NCI-H187 treated with DMSO at 0.1 percent for 48 hours (cell line): ENCODE measurements at places on chromosomes 3 and 15.

GRCh38 chr15:58522391-58522790 lies 90.6 kb downstream of the LIPC start:
- no peak for DNase-seq

DNA sequence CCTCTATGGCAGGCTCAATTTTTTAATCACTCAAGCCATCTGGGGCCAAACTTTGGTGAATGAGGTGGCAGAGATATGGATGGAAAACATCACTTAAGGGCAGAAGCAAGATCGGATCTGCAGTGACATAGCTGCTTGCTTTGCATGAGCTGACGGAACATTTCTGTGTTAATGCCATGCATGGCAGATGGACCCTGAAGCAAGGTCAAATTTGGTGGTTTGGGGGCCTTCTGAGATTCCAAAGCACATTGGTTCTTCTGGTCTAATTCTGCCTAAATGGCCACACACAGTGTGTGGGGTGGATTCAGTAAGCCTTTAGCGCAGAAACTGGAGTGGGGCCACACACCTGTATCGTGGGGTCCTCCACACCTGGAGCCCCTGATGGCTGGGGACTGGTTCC lies 38.3 kb upstream of the BCL2L10 start:
- no peak for DNase-seq

DNA sequence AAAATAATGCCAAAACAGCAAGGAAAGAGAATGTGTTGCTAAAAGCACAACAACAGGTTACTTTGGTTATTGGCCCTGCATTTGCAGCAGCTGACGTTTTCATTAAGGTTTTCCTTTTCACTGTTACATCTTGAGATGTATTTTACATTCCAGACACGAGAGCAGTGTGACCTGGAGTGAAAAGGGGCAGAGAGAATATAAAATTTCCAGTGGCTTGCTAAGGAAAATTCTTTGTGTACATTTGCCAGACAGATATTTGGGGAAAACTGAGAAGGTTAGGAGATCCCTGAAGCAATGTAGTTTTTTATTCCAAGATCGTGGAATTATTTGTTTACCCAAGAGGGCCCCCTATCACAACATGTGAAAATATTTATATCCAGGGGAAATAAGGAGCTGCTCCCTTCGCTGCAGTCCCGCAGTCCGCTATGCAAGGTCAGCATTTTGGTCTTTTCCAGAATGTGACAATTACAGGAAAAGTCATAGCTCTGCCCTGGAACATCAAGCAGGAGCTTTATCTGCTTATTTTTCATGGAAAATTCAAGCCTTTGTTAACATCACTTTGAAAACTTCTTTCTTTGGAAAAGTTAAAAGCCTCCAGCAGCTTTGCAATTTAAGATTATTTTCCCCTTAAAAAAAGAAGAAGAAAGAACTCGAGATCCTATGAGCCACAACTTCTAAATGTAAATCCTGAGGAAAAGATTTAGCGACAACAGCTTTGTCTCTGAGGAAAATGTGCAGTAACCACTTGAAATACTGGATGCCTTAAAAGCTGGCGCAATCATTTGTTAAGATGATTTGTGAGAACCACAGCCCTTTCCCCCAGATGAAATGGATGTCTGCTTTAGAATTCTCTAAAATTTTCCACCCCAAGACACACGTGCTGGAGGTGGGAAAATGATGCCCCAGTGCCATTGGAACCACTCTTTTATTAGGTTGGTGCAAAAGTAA lies 256.4 kb upstream of the TPM1 start:
- no peak for DNase-seq

GRCh38 chr3:134332344-134332743 lies 41.9 kb downstream of the AMOTL2 start:
- no peak for DNase-seq

DNA sequence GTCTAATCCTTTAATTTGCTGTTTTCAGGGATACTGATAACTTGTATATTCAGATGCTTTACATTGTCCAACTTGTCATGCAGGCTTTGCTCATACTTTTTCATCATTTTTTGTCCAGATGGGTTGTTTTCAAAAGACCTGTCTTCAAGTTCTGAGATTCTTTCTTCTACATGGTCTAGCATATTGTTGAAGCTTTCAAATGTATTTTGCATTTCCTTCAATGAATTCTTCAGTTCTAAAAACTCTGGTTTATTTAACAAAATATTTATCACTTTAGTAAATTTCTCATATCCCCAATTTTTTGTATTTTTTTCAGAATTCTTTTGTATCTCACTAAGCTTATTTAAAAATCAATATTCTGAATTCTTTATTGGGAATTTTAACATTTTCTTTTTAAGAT lies 388.3 kb upstream of the IL12A start:
- DNase-seq = no peak

GRCh38 chr15:54091651-54092050 lies 113.4 kb downstream of the UNC13C start:
- no peak for DNase-seq

GRCh38 chr3:11724615-11725339 lies 81.1 kb upstream of the VGLL4 start:
- DNase-seq = no peak

- DNase-seq = no peak
Measured at GRCh38 chr3:72408983-72409779, 439.1 kb downstream of the SHQ1 start.

DNA sequence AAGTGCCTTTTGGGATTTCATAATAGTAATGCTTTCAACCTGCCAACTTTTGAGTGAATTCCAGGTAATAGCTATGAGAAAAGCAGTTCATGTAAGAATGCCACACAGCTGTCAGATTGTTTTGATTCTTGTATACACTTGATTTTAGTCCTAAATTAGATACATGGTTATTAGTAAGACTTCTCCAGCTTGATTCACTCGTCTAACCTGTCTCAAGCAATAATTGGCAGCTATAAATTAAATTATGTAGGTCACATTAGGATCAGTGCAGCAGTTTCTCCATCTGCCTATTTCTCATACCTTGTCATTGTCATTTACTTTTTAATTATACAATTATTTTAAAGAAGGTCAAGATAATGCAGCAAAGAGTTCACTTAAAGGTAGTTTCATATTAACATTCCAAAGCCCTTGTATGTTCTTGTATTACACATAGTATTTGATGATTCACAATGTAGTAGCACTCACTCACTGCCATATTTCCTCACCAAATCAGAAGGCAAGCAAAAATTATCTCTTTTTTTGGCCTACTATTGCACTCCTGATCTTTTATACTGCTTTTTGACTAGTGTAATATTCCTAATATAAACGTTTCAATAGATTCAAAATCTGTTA lies 10.9 kb upstream of the CRYBG3 start:
- no peak for DNase-seq

GRCh38 chr15:92049290-92049989 lies 195.9 kb downstream of the SLCO3A1 start:
- no peak for DNase-seq

DNA sequence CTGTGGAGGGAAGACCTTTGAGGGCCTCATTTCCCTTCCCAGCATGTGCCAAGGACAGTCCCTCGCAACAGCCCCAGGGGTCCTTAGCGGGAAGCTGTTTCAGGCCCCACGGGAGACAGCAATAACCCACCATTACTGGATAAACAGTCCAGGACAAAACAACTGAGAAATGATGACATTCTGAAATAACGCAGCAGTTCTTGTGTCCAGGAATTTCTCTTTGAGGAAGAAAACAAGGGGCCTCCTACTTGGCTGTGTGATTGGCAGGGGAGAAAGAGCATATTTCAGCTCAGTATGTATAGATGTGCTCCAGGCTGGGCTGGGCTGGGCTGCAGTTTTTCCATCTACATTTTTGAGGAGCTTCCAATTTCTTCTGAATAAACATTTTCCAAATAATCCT lies 82.2 kb upstream of the THBS1 start:
- DNase-seq = no peak

DNA sequence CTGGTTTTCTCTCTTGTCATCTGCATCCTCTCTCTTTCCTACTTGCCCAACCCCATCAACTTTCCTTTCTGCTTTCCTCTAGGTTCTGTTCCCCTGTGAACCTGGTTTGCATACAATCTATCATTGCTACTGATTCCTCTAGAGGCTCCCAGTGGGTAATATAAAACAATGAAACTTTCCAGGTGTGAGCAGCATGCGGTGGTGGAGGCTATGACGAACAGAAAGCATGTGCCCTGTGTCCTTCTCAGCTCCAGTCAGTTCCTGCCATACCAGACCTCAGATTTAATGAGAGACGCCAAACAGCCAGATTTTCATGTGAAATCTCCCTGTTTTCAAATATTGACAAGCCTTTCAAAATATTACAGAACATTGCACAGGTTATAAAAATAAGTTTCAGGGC lies 3.5 kb upstream of the ACAP2 start:
- no peak for DNase-seq

DNA sequence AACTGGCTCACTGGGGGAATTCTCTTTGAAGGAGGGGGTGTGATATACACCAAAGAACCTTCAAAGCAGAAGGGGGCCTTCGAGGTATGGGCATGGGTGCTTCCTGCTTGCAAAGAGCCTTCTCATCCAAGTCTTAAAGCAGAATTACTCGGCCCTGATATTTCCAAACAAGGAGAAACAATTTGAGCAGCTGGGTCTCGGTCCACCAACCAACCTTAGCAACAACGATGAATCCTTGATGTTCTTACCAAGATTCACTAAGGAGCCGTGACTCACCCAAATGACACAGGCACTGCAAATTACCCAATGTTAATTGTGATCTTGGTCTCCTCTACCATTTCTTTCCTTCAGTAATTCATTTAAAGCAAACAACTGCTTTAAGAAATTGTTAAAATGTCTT lies 7.7 kb downstream of the HOMER2 start:
- no peak for DNase-seq

- no peak for DNase-seq
Measured at GRCh38 chr3:17141699-17142098, 256.9 kb downstream of the PLCL2 start.

GRCh38 chr3:105876780-105877327 lies 8.0 kb upstream of the CBLB start:
- DNase-seq = no peak

DNA sequence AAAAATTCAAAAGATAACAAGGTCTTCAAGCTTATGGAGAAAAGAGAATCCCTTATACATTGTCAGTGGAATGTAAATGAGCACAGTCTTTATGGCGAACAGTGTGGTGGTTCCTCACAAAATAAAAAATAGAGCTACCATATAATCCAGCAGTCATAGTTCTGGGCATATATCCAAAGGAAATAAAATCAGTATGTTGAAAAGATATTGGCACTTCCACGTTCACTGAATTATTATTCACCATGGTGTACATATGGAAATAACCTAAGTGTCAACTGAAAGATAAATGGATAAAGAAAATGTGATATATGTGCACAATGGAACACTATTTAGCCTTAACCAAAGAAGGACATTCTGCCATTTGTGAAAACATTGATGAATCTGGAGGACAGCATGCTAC lies 1161.2 kb downstream of the ROBO2 start:
- DNase-seq = no peak

GRCh38 chr3:5709714-5710113 lies 522.2 kb downstream of the EDEM1 start:
- DNase-seq = no peak

DNA sequence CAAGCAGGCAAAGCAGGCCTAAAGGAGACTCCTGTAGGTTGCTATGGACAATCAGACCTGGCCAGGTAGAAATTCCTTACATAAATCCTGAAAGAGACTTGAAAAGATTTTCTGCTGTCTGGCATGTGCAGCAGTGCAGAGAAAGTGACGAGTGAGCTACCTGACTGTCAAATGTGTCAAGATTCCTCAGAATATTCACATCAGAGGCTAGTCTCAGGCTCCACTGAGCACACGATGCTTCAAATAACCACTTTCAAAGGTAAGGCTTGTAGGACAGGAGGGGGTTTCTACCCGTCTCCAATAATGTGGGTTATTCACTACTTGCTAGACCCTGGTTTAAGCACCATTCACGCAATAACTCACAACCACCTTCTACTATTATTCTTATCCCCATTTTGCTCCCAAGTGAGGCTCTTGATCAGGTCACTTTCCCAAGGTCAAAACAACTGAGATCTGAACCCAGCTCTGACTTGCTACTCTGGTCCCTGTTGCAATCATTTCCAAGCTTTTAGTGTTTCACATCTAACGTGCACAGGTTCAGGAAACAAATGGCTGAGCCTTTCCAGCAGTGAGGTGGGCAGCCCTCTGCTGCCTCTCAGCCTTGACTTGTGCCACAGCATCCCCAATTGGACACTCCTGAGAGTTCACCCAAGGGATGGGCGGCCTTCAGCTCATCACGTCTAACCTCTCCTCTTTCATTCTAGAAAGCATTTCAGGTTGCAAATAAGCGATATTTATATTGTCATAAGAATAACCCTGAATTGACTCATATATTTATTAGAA lies 329.9 kb upstream of the WNT5A start:
- no peak for DNase-seq

- DNase-seq = no peak
Measured at GRCh38 chr15:74053517-74053916, 28.8 kb downstream of the GOLGA6A start.

DNA sequence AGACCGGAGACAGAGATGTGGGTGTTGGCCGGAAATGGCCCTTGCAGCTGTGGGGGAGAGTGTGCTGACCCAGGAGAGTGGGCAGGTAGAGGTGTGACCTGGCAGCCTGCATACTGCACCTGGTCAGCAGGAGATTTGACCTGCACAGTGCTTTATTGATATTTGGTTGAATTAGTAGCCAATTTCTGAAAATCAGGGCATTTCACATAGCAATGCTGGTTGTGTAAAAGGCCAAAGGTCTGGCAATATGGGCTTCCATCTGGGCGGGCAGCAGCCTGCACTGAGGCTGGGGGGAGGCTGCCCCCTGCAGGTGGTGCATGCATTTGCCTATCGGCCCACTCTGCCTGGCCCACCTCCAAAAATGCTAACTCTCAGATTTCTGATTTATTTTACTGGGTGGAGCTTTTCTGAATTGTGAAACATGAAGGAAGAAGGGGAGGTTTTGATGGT lies 9.4 kb upstream of the MGLL start:
- DNase-seq = no peak

DNA sequence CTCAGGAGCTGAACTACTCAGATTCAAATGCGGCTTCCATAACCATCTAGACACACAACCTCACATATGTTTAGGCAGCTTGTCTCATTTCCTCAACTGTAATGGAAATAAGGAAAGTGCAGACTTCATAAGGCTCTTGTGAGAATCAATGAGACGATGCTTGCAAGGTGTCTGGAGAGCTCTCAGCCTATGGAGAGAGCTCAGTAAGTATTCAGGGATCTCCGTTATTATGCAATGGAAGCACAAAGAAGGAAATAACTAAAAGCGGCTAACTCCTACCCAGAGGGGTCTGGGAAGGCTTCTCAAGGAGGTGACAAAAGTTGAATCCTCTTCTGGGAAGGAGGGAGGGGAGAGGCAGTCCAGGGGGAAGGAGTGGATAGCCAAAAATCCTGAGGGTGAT lies 50.1 kb upstream of the LIPC start:
- DNase-seq = no peak

DNA sequence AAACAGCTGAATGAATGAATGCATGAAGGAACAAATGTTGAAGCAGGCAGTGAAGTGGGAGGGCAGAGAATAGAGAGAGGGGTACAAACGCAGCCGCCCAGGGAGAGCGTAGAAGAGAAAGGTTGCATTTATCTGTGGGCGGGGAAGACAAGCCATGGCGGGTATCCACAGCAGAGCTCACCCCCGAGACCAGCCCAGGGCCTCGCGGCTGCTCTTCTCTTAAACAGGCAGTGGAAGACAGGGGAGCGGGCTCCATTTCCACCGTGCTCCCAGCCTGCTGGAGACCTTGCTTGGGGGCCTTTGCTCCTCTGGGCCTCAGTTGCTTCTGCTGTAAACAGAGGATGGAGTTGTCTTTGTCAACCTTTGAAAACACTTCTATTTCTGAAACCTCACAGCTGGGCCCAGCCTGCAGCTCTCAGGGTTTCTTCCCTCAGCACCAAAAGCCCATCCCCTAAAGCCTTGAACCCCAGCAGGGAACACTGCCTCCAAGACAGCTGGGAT lies 259.5 kb downstream of the UACA start:
- no peak for DNase-seq

GRCh38 chr15:65909831-65910230 lies 40.5 kb downstream of the RAB11A start:
- DNase-seq = no peak
